ACHN (cell line): ENCODE measurements at places on chromosomes 5 and 9.

GRCh38 chr9:93072383-93072795 is 13.9 kb downstream of the SUSD3 start:
- no peak for DNase-seq

DNA sequence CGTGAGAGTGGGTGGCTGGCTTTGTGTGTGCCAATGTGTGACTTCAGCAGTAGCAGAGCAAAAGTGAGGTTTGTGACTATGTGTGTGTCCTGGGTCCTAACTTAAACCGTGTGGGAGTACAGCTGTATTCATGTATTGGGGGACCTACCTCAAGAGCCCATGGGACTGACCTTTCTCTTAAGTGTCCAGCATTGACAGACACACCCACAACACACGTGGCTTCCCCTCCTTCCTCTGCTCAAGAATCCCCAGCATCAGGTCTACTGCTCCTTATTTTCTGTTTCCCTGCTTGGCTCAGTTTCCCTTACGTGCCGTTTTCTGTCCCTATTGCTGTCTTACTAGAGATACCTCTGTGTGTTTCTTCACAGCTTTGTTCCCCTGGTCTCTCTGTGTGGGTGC is 616 bp downstream of the IL11RA start:
- no peak for DNase-seq

DNA sequence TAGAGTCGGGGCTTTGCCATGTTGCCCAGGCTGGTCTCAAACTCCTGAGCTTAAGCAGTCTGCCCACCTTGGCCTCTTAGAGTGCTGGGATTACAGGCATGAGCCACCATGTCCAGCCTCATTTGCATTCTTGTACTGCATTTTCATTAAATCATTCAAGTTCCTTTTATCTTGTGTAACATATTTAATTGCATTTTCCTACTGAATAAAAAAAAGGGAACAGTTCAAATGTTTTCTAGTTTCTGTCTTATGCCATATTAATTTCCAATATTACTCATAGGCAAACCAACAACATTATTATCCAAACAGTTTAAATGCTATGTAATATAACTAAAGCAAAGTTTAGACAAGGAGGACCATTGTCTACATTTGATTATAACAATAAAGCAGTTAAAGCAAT is 6.1 kb downstream of the SLC31A1 start:
- DNase-seq, result no peak

GRCh38 chr9:75812141-75812540 is 78.3 kb upstream of the PCSK5 start:
- no peak for DNase-seq

- DNase-seq, result no peak
Observed at GRCh38 chr9:120878188-120879130, 1.5 kb upstream of the PHF19 start.

DNA sequence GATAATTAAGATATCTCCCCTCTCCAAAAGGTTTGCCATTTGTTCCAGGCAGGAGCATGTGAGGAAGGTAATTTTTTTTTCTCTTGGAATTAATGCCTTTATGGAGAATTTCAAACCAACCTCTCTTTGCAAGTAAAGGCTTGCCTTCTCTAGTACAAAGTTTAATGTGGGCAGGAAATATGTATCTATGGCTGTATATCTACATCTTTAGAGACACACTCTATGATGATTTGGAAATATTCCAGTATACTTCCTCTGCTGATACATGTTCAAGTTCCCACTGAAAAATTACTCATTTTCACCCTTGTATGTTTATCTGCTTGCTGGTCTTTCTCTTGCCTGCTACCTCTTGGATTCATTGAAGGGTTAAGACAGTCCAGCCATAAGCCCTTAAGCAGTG is 83.5 kb upstream of the SEMA6A start:
- no peak for DNase-seq
